ENCODE measurements at places on chromosomes 7 and 10.

DNA sequence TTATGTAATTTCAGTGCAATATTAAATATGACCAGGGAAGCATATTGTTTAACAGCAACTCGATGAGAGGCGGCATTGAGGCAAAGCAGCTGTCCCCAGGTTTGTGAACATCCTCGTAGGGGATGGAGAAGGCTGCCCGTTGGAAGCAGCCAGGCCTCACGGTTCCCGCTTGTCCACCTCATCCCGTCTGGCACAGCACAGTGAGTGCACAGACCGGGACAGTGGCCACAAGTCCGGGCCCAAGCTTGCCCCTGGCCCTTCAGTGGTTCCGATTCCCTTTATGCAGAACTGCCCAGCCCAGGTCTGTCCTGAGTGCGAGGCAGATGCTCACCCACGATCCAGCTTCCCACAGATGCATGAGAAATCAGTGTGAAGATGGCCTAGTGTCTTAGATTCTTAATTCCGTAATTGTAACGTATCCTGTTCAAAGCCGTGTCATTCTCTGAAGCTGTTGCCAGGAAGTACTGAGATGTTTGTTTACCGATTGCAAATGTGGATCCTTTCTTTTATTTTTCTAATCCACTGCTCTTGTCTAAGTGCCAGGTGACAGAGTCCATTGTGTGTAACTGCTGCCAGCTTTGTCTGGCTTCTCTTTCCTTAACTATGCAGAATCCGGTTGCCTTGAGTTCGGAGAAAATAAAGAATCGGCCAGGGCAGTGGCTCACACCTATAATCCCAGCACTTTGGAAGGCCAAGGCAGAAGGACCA, 35.5 kb downstream of the PFKP start:
- DNase-seq: no peak

DNA sequence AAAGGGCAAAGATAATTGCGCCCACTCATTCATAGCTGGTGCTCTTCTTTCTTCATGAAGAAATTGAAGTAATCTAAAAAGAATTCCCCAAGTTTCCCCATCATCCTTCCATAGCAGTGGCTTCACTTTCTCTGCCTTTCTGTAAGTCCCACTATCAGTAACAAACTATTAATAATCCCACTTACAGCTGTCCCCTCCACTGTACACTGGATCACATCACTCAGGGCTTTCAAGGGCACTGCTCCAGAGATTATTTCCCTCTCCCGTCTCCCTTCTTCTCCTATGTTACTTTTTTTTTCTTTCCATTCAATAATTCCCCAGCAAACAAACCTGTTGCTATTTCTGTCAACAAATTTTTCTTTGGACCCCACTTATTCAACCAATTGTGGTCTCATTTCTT, 16.2 kb downstream of the DNAJB9 start:
- DNase-seq: no peak

- peak; percentile 42 for DNase-seq
Measured at GRCh38 chr7:157116762-157117161, 22.0 kb upstream of the UBE3C start.

- no peak for DNase-seq
Measured at GRCh38 chr10:88903715-88904114, 23.7 kb downstream of the STAMBPL1 start.

DNA sequence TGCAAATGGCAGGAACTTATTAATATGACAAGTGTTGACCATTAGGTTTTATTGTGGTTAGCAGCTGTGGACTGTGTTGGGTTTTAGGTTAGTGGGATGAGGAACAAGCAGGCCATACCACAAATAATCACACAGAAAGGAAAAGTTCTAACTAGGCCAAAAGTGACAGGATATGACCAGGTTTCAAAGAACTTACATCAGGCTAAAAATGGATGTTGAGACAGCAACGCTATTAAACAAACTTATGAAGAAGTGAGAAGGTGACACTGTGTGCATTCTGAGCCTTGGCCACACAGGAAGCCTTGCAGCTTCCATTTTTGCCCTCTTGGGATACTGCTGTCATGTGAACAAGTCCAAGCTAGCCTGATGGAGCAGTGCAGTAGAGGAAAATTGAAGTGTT, 568.8 kb downstream of the HTR7 start:
- peak; percentile 72 for DNase-seq

- peak; percentile 67 for DNase-seq
Measured at GRCh38 chr7:2873146-2873545, 29.0 kb upstream of the GNA12 start.

DNA sequence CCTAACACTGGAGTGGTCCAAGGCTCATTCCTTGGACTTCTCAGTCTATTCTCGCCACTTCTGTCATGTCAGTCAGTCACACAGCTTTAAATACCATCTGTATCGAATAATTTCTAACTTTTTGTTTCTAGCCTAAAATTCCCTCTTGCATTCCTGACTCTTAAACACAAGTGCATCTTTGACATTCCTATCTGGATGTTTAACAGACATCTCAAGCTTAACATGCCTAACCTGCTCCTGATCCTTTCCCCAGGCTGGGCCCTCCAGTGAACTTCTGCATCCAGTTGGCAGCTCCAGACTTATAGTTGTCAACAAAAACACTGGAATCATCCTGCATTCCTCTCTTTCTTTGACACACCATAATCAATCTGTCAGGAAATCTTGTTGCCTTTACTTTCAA, 4.5 kb upstream of the ABCB4 start:
- DNase-seq: no peak

- DNase-seq: no peak
Measured at GRCh38 chr7:155291729-155292128, 5.9 kb upstream of the INSIG1 start.

DNA sequence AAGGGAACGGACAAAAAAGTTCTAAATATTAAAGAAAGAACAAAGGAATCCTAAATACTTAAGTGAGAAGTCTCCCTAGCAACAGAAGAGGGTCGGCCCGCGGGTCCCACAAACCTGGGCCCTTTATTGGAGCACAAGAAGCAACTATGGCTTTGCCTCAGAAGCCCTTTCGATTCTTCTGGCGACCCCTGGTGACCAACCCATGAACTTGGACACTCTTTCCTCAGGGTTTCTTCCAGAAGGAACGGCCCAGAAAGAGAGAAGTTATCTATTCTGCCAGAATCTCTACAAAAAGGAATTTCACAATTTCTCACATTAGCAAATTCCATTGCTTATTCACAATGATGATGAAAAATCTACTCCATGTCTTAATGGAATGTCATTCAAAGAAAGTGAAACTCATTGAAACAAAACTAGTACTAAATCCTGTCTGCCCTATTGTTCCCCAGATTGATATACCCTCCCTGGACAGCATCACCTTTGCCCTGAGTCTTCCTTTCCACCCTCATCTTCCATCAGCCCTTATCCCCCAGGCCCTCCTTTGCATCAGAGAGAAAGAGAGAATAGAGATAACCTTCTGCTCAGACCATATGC, 43.7 kb downstream of the CPVL start:
- DNase-seq: peak; percentile 71

Data from RPMI7951 (cell line).